Fibroblast of gingiva (primary cell): ENCODE measurements at places on chromosomes 1 and 21.

DNA sequence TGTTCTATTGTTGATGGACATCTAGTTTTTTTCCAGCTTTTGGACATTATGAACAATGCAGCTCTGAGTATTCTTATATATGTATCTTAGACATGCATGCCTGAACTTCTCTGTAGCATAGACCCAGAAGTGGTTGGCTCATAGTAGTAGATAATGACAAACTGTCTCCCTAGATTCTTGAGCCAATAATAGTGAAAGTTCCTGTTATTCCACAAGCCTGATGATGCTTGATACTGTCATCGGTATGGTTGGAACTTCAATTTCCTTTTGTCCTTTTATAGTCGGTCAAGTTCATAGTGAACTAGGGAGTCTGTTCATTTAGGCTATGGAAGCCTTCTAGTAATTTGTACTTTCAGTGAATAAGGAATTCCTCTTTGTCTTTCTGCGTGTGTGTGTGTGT is 56.8 kb downstream of the MTR start:
- DNase-seq = no peak

GRCh38 chr1:229717786-229718576 is 91.9 kb downstream of the URB2 start:
- DNase-seq = peak; percentile 71

DNA sequence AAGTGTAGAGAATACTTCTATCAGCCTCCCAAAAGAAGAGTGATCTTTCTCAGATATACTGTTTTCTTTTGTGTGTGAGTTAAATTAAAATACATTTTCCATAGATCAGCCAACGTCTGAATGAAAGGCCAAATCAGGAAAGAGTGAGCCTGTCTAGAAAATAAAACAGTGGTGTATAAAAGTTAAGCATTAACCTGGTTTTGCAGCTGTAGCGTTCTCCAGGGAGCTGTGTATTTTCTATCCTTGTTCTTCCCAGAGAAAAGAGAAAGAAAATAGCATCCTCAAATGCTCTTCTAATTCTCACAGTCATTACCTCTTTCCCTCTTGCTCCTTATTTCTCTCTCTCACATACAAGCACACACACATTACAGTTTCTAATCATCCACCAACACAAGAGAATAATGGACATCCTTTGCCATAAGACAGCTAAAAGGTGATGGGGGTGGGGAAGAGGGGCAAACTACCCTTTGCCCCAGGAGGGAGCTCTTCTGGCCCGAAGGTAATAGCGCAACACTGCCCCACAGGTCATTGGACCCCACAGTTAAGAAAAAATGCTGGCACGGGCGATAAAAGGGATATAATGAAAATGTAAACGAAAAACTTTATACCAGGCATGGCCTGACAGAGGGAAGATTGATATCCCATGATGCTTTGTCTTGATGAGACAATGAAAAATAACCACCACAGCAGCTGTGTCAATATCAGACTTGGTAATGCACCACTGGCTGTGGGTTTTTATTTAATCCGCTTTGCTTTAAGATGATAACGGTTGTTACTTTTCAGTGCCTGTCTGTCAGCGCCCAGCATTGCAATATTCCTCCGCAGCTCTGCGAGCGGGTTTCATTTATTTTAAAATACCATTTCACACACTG is 150.3 kb downstream of the NUF2 start:
- DNase-seq = no peak

GRCh38 chr1:59179673-59180072 is 117.2 kb upstream of the FGGY start:
- no peak for DNase-seq

DNA sequence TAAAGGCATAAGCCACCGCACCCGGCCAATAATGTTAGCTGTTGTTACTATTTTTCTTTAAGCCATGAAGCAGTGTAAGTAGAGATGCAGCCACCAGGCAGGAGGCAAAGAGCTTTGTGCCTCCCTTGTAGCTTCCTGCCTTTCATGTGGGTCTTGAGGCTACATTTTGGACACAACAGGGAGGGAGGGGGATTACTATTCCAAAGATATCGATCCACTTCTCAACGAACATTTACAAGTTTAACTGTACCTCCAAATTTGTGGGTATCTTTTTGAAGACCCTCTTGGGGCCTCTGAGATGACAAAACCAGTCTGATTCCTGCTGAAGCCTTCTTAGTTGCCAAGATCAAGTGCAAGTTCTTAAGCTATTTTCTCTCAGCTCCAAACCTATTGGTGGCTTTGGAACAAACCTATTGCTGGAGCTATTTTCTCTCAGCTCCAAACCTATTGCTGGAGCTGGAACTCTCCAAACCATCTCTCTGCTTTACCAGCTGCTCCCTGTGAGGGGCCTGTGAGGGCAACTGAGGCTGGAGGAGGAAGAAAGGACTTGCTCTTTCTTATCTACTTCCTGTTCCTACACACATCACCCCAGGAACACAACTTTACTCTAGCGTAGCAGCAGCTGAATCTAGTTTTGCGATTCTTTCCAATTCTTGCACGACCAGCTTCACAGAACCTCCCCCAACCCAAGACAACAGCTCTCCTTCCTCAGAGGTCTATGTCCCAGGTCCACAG is 16.1 kb upstream of the RCAN3 start:
- DNase-seq = no peak

DNA sequence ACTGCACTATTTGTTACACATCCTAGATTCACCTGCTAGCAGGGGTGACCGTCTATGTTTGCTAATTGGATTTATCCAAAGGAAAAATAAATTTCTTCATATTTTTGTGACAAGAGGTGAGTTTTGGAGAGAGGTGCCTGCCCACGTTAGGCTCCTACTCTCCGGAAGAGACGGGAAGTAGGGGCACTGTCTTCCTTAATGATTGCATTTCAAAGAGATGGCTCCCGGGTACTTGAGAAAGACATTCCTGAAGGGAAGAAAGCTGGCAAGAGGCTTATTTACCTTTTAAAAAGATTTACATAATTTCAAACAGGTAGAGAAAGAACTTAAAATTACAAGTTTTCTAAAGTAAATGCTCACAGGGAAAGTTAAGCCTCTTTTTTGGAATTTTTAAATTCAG is 18.7 kb upstream of the IL19 start:
- no peak for DNase-seq

DNA sequence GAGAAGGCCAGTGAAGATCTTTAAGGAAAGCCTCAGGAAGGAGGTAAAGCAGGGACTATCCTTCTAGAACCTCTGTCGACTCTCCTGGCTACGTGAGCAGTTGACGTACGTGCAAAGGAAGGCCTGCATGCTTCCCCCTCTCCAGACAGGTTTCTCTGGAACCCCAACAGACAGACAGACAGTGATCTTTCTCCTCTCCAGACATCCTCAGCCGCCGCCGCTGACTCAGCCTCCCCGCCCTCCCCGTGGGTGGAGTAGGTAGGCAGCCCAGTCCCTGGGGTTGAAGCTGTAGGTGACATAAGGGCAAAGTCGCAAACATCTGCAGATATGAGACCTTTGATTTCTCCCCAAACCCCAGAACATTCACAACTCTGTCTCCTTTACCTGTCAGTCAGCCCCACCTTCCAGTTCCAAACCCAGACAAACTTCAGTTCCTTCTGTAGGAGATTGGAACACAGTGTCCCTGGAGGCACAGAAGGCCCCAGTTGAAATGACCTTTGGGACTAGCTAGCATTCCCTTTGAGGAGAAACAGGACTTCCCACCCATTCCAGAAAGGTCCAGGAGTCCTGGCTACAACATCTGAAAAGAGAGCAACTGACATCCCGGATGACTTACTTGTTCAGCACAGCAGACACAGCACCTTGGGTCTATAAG is 146.0 kb upstream of the JUN start:
- DNase-seq = no peak

DNA sequence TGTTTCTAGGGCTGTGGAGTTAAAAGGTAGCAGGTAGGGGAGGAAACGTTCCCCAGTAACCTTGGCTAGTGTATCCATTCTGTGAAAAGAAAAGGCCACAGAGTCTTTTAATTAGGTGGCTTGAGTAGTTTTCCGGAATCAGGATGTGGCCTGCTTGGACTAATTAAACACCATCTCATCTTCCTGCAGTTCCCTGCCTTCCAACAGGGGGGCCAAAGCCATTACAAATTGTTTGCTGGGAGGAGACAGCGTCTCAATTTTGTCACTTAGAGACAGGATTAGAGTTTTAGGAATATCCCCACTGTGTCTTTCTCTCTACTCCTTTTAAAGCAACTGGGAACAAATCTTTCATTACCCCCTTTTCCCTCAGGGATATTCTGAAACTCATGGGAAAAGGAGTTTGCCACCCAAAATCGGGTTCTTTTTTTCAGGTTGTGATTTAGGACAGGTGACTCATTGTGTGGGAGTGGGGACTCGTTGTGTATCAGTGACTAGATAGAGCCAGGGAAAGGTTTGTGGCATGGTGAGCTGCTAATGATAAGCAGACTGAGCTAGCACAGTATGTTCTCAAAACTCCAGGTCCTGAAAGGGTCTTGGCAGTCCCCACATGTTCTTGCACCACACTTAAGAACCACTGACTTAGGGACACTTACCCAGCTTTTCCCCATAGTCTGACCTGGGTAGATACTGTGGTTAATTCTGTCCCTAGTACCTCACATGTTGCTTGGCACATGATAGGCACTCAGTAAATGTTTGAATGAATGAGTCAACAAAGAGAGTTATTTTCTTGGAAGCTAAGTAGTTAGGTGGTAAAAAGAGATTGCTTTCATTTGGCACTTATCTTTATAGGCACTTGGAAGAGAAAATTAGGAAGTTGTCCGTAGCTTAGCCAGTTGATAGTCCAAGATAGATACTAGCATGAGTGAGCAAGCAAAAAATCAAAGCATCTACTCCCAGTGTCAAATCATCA is 22.5 kb downstream of the INTS3 start:
- DNase-seq = peak; percentile 54

DNA sequence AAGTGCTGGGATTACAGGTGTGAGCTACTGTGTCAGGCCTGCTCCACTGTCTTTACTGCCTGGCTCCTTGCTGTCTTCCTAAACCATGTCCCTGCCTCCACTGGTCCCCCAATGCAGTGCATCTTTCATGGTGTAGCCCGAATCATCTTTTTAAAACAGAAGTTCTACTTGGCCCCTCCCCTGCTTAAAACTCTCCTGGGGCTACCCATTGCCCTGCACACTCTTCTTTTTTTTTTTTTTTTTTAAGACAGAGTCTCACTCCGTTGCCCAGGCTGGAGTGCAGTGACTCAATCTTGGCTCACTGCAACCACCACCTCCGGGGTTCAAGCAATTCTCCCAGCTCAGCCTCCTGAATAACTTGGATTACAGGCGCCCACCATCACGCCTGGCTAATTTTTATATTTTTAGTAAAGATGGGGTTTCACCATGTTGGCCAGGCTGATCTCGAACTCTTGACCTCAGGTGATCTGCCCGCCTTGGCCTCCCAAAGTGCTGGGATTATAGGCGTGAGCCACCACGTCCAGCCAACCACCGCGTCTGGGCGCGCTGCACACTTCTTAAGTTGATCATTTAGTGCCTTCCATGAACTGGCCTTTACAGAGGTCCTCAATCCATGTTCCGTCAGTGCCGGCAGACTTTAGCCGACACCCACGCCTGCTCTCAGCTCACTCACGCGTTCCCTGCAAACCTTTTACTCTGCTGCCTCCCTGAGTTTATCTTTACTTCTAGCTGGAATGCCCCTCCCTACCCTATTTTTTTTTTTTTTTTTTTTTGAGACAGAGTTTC is 2.4 kb downstream of the FCN3 start:
- no peak for DNase-seq

DNA sequence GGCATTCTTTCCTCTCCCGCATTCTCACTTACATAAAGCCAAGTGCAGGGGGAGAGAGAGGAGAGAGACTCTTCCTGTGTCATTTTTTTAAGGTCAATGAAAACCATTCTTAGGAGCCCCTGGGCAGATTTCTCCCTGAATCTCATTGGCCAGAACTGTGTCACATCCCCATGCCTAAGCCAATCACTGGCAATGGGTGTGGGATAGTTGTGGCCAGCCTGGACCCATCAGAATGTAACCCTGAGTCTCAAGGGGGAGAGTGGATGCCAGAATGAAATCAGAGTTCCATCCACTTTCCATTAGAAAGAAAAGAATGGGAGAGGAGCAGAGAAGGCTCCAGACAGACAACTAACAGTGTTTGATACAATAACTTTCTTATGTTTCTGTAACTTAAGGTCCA is 31.2 kb upstream of the COQ8A start:
- peak; percentile 34 for DNase-seq

- DNase-seq = no peak
Measured at GRCh38 chr1:39905172-39905571, 3.5 kb upstream of the MYCL start.

- no peak for DNase-seq
Measured at GRCh38 chr1:203461717-203462116, 13.9 kb upstream of the PRELP start.

GRCh38 chr1:160045653-160046052 is 13.9 kb upstream of the PIGM start:
- no peak for DNase-seq

- no peak for DNase-seq
Measured at GRCh38 chr1:224343679-224344078, 13.0 kb upstream of the CNIH4 start.

DNA sequence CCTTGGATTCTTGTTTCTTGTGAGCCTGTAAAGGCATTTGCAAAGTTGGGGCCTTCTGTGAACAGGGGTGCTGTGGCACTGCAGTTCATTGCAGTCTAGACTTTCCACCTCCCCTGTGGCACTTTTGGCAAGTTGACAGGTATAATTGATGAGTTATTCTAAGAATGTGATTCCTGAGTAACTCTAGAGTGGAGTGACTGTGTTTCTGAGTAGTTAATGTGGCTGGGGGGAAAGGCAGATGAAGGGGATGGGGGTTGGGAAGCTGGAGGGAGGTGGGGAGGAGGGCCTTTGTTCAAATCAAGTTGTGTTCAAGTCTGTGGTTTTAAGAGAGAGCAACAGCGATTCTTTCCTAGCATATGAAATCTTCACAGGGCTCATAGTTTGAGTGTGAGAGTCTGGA is 32.9 kb downstream of the PBX1 start:
- no peak for DNase-seq

DNA sequence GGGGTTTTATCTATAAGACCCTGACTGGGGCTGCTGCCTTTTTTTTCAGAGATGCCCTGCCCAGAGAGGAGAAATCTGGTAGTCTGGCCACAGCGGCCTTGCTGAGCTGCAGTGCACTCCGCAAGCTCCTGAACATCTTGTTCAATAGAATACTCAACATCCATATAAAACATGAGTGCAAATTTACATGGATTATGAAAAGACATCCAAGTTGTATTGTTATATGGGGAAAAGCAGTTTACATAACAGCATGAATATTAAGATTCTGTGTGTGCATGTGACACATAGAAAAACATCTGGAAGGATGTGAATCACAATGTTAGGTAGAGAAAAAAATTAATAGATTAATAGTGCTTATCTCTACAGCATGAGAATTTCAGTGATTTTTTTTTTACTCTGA is 16.4 kb downstream of the COG2 start:
- DNase-seq = no peak

DNA sequence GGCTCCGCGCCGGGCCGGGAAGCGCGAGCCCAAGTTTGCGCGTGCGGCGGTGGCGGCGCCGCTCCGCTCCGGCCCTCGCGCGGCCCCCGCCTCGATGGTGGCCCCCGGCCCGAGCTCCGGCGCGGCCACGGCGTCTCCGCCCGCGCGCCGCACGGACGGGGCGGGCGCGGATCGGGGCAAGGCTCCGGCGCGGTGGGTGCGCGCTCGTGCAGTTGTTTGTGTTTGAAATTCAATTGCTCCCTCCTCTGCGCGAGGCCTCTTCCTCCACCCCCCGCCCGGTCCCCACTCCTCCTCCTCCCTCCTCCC is at the start of gene HDGF:
TSS of gene HDGF (minus strand) at position 225 of the 306 bp plus-strand sequence. CDS start 246 bp downstream, outside the sequence.
- DNase-seq = no peak
